ENCODE measurements at places on chromosomes 4 and X. TPM values are rescaled to one million over a fixed set of nuclear protein-coding genes. Genes with fewer than 3 reads are reported as not detected.

Gene PCDH7
- 0.03 TPM for total RNA-seq

Gene FTSJ1
- 67.6 TPM for total RNA-seq

Gene KLHL2
- 10.8 TPM for total RNA-seq

Gene IL21
- not detected for total RNA-seq

Gene CFP
- total RNA-seq, result 0.88 TPM

Gene MTNR1A
- total RNA-seq, result 0.64 TPM
